ENCODE measurements at places on chromosomes 2 and 18.

DNA sequence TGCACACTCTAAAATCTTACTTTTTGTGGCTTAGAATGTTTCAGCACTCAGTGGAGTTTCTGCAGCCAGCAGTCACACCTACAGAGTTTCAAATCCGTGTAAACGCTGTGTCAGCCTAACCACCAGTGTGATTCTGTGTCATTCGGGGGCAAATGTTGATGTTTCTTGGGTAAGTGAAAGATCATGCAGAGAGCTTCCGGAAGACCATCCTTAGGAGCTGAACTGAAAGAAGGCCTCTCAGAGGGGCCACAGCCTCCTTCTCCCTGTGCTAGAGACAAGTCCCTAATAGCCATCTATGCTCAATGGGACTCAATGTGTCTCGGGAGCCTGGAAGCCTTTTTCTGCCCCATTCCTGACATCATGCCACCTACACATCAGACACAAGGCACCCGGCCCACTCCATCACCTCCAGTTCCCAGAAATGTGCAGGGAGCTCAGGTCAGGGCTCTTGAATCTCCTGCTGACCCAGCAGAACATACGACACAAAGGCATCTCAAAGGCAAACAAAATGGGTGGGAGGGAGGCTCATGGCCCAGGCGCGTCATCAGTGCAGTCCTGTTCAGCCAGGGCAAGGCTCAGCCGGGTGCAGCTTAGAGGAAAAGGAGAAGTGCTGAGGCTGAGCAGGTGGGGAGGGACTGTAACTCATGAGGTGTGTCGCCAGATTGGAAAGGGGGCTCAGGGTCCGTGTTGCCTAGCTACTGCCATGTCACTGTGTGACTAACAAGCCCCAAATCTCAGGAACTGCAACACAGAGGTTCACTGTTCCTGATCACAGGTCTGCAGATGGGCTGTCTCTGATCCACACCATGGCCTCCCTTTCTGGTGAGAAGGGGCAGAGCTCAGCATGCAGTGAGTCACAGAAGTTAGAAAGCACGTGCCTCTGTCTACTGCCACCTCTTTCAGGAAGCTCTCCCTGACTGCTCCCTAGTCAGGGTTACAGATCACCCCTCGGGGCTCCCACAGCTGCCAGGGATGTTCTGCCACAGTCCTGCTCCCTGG lies 82.0 kb downstream of the SMAD7 start:
- no peak for DNase-seq

GRCh38 chr2:240960309-240960970 lies 38.0 kb upstream of the SNED1 start:
- no peak for DNase-seq

DNA sequence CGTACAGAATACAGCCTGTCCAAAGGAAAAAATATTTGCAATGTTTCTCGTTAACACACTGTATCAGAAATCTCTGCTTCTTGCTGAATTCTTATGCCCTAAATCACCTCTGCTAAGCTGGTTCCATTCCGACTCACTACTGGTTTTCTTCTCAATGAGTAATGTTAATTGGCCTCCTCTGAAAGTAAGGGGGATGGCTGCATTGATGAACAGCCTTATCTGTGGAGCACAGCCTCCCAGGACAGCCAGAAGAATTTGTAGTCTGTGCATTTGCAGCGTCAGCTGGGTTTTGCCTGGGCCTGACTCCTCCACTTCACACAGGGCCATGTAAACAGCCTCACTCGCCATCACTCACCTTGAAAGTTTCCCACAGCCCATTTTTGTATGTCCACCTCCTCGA lies 127.7 kb downstream of the RNF152 start:
- DNase-seq: peak; percentile 42

- no peak for DNase-seq
These were observed 172.8 kb upstream of the SPRED2 start for GRCh38 chr2:65605058-65605742.

- no peak for DNase-seq
These were observed 12.3 kb downstream of the GPR55 start for GRCh38 chr2:230912724-230913123.

DNA sequence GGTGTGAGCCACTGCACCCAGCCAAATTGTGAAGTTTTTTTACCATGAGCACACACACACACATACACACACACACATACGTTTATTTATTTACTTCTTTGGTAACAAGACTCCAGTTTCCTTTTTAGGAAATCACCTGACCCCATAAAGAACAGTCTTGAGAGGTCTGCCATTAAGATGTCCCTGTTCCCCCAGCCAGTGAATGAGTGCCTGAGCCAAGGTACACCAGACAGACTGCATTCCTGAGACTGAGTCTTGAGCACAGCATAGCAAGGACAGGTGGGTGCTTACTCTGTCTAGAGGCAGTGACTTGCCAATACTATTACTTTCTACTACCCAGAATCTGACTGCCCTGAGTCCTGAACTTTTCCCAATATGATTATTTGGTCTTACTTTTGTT lies 167.2 kb upstream of the SATB2 start:
- no peak for DNase-seq

DNA sequence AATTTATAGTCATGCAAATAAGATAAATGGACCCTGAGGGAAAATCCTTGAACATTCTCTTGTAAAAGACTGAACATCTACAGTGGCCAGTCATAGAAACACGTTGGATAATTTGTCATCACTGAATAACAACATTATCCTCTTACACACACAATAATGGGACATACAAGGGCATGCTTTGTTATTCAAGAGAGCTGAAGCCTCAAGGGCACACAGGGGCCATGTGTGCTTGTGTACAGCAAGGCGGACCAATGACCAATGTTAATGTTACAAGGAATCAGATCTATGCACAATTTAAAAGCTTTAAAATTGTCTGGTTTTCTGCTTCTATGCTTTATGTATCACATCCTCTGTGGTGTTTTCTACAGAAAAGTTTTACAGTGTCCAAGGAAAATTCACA lies 23.7 kb downstream of the COL6A3 start:
- DNase-seq: no peak

DNA sequence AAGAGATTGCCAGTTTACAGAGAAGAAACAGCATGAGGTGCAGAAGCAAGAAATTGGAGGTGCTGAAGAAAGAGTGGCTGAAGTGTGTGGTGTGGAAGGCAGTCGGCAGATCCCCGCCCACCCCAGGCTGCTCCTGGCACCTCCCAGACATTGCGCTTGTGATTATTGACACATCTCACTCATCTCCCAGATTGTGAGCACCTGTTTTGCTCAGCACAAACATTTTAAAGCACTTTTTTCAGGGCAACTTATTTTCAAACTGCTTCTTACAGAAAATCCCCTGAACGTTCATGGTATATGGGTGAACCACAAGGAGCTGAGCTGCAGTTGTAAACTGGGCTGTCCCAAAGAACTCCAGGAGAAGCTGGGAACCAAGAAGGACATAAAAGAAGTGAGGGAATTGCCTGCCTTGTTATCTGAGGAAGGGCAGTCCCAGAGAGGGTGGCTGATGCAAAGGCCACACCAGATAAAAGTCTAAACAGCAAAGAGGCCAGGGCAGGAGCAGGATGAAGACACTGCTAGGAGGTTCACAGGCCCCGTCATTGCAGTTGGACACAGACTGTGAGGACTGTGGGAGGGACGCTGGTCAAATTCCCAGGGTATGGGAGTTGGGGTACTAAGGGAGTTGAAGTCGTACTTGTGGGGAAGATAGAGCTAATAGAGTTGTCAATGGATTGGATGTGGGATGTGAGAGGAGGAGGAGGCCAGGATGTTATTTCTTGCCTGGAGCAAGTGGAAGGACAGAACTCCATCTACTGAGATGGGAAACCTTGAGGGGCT lies 65.1 kb downstream of the INPP4A start:
- DNase-seq: peak; percentile 70

- DNase-seq: no peak
These were observed 53.8 kb downstream of the COX7A2L start for GRCh38 chr2:42307180-42307579.

GRCh38 chr2:47043142-47043890 lies 111.8 kb downstream of the STPG4 start:
- no peak for DNase-seq

GRCh38 chr2:20447437-20448245 lies 767 bp downstream of the RHOB start:
- DNase-seq: no peak

DNA sequence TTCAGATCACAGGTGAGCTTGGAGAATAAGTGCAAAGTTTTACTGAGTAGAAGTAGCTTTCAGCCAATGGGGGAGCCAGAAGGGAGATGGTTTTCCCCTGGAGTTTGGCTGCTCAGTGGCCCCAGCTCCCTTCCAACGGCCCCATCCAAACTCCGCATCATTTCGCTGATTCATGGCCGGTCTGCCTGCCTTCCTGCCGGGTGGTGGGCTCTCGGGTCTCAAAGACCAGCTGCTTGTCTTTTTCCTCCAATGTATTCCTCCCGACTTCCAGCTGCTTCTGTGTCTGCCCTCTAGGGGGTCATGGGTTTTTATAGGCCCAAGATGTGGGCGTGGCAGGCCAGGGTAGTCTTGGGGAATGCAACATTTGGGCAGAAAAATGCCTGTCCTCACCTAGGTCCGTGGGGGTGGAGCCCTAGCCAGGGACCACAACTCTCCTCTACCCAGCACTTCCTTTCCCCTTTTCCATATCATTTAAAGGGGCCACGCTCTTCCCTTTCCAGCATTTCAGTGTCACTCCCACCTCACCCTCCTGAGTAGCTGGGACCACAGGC lies 73.5 kb downstream of the MEX3C start:
- DNase-seq: no peak

- DNase-seq: no peak
These were observed 746.4 kb downstream of the SLC4A3 start for GRCh38 chr2:220373878-220374277.

DNA sequence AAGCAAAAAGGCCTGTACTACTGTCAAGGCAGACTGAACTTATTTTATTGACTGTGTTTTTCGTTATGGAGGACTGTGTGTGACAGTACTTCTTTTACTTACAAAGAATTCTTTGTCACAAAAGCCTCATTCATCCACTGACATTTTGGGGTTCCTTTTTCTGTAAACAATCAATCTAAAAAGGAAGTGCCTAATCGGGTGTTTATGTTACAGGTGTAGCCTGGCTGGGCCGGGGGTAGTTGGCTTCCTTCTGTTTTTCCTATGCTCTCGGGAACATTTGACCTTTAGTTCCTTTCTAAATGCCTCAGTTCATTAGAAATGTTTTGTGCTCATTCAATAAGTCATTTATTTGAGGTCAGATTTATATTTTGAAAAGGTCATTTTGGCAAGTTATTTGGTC lies 8.3 kb downstream of the ZCCHC2 start:
- DNase-seq: no peak

DNA sequence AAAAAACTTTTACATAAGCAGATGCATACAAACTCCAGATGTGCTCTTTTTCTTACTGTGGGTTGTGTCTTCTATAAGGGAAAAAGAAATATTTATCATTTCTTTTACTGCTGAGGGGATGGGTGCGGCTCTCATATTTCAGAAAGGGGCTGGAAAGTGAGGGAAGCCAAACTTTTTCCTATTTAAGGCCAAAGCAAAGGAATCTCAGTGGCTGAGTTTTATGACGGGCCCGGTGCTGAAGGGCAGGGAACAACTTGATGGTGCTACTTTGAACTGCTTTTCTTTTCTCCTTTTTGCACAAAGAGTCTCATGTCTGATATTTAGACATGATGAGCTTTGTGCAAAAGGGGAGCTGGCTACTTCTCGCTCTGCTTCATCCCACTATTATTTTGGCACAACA lies at the start of gene COL3A1:
Gene COL3A1, plus strand, starts transcription at position 210 of the 400 bp plus-strand sequence. Its CDS starts 117 bp downstream, at position 327.
- DNase-seq: no peak

DNA sequence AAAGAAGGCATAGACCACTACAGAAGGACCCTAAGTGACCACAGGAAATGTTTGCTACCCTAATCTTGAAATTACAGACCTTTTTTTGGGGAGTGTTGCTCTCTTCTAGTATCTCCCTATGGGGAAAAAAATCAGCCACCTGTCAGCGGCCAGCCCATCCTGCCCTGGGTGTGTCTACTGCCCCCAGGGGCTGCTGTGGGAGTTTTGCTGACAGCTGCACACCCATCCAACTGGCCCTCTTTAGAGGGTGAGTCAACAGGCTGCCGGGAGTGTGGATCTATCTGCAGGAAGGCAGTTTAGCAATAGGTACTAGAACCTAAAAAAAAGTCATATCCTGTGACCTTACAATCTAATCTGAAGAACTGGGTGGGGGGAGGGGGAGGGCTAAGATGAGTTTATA lies 796 bp upstream of the DYSF start:
- peak; percentile 61 for DNase-seq

DNA sequence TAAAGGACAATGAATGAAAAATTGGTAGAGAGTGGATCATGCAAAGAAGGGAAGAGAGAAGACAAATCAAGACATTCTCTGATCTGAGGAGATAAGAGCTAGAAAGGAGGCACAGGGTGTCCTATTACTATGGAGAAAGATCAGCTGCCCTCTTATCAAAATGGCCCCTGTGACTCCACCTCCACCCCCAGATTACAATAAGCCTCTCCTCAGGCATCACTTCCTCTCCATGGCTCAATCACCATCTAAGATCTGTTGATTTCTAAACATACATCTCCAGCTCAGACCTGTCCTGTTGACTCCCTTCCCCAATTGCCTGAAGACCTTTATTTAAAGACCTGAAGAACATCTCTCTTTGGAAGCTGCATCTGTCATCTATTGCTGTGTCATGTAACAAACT lies 43.2 kb downstream of the SP100 start:
- no peak for DNase-seq

DNA sequence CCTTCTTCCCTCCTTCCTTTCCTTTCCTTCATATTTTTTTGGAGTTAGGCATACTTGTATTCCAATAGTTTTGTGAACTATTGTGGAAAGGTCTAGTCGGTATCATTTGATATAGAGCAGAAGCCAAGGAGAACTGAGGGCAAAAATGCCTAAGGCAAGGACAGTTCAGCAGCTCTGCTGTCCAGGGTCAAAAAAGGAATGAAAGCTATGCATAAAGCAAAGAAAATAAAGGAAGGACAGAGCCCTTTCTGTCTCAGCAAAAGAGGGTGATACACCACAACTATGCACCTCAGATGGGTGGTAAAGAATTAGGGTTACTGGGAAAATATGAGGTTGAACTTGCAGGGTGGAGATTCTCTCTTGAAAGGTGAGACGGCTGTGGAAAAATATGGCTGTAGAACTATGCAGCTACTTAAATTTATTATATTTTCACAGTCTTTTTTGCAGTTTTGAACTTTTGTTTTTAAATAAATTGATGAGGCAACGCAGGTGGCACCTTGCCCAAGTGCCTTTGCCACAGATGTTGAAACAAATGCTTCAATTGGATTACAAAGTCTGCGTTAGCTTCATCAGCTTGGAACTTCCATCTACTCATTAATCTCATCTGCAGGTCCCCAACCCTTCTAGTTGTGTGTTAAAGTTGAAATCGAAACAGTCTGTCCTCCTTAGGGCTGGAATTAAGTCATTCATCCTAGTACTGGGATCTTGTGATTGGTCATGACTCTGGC lies 20.8 kb downstream of the LHCGR start:
- DNase-seq: no peak

- no peak for DNase-seq
These were observed 922.5 kb downstream of the SUCLG1 start for GRCh38 chr2:83536556-83536955.

GRCh38 chr2:32952761-32953476 lies 6.2 kb downstream of the LTBP1 start:
- DNase-seq: no peak

- DNase-seq: no peak
These were observed 134.6 kb downstream of the CTIF start for GRCh38 chr18:48673456-48673852.

- no peak for DNase-seq
These were observed 162.6 kb upstream of the CYRIA start for GRCh38 chr2:16828044-16828827.

- no peak for DNase-seq
These were observed 40.6 kb upstream of the EDAR start for GRCh38 chr2:109029490-109030201.

- no peak for DNase-seq
These were observed 238.7 kb downstream of the TFCP2L1 start for GRCh38 chr2:121046335-121046734.

Data from hematopoietic multipotent progenitor cell treated with erythropoietin and hydrocortisone succinate and interleukin-3 and kit ligand, for 8 days (in vitro differentiated cells).